ENCODE measurements at places on chromosomes 13 and 19.

- no peak for DNase-seq
- H3K36me3 ChIP-seq: peaks cover 12% of the 10 kb centered on the region
- H3K4me1 ChIP-seq: no peaks in the 10 kb centered on the region
- H3K27ac ChIP-seq: no peak overlapping the region
- H3K27me3 ChIP-seq: no peaks in the 10 kb centered on the region
- no peak overlapping the region for H3K4me3 ChIP-seq
Measured at GRCh38 chr19:43562698-43563241, 12.6 kb downstream of the XRCC1 start.

DNA sequence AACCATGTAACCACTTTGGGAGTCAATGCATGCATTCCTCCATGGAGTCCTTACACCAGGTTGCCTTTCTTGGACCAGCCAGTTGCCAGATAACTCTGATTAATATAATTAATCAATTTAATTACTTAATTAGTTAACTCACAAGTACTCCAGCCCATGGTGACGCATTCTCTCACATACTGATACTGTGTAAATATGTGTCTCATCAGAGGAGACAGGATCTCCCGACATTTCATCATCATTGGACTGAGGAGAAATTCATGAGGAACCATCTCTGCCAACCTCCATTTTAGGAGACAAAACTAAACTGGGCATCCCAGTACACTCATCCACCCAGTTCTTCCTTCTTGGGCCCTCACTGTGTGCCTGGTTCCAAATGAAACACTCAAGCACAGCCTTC lies 6.5 kb upstream of the CASP14 start:
- no peak for DNase-seq
- no peaks in the 10 kb centered on the region for H3K4me1 ChIP-seq
- H3K4me3 ChIP-seq: no peak overlapping the region
- no peaks in the 10 kb centered on the region for H3K36me3 ChIP-seq
- H3K27me3 ChIP-seq: no peaks in the 10 kb centered on the region

GRCh38 chr13:78596736-78597601 lies 6.4 kb downstream of the POU4F1 start:
- H3K4me1 ChIP-seq: peaks cover 7% of the 10 kb centered on the region
- H3K27me3 ChIP-seq: peaks cover 96% of the 10 kb centered on the region
- no peak overlapping the region for H3K27ac ChIP-seq
- H3K36me3 ChIP-seq: no peaks in the 10 kb centered on the region

GRCh38 chr19:46372901-46373490 lies 26.1 kb downstream of the PPP5C start:
- peaks cover 17% of the 10 kb centered on the region for H3K36me3 ChIP-seq
- peak overlapping the region; percentile 51 for H3K27ac ChIP-seq
- peak; percentile 65 for DNase-seq
- H3K4me3 ChIP-seq: no peak overlapping the region
- H3K4me1 ChIP-seq: peaks cover 14% of the 10 kb centered on the region

DNA sequence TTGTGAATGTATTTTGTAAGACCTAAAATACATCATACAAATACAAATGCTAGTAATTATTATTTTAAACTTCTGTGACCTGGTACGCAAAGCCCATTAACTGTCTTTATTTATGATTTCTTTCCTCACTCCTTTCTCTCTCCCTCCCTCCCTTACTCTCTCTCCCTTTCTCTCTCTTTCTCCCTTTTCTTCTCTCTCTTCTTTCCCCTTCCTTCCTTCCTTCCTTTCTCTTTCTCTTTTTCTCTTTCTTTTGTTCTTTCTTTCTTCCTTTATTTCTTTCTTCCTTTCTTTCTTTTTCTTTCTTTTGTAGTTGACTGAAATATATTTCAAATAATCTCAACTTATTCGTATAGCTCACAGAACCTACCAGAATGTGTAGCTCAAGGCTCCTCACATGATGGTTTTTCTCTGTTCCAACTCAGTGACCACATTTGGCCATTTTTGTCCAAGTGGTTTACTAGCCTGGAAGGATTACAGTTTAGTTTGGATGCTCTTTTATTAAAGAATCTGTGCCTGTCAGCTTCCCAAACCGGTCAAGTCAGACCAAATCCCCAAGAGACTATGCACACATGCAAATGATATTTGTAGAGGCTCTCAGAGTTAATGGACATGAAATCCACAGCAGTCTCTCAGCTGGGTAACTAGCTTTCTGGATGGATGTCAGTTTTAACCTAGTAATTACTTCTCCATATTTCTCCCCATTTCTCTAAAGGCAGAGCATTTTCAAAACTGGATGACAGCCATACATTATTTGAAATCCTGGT lies 71.7 kb downstream of the POSTN start:
- no peaks in the 10 kb centered on the region for H3K4me1 ChIP-seq
- H3K27ac ChIP-seq: no peak overlapping the region
- H3K36me3 ChIP-seq: no peaks in the 10 kb centered on the region
- no peak overlapping the region for H3K4me3 ChIP-seq
- DNase-seq: no peak

DNA sequence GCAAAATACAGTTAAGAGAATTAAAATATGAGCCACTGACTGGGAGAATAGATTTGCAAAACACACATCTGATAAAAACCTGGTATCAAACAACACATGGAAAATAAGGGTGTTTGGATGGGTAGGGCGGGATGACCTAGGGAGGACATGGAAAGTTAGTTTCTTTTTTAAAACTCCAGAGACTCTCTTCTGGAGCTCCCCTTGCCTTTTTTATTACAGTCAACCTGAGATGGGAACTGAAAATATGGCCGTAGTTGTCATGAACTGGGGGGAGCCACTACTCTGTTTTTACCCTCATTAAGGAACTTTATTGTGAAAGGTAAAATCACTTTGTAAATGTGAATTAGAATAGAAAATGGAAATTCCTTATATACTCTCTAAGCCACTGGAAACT lies 113.0 kb downstream of the ATP11A start:
- H3K4me1 ChIP-seq: peaks cover 14% of the 10 kb centered on the region
- H3K27me3 ChIP-seq: no peaks in the 10 kb centered on the region
- no peak overlapping the region for H3K27ac ChIP-seq
- H3K36me3 ChIP-seq: peaks cover 38% of the 10 kb centered on the region

DNA sequence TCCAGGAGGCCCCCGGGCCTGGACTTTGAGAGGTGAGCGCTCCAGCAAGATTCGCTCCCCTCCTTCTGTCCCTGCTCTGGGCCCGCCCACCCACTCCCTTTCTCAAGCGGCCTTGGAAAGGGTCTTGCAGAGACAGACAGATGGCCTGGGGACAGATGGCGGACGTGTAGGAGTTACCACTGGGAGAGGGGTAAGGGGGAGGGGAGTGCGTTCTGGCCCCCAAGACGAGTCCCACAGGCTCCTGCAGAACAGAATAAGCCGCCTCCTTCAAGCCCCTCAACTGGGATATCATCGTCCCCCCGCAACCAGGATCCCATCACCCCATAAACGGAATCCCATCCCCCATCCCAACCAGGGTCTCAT lies 3.6 kb upstream of the TNFAIP8L1 start:
- H3K36me3 ChIP-seq: no peaks in the 10 kb centered on the region
- H3K27me3 ChIP-seq: peaks cover 5% of the 10 kb centered on the region
- DNase-seq: no peak
- peaks cover 9% of the 10 kb centered on the region for H3K4me1 ChIP-seq
- H3K4me3 ChIP-seq: peak overlapping the region; percentile 68

- H3K36me3 ChIP-seq: no peaks in the 10 kb centered on the region
- H3K27ac ChIP-seq: no peak overlapping the region
- no peak for DNase-seq
- peaks cover 13% of the 10 kb centered on the region for H3K4me1 ChIP-seq
- no peaks in the 10 kb centered on the region for H3K27me3 ChIP-seq
Measured at GRCh38 chr19:30340771-30341561, 31.2 kb upstream of the ZNF536 start.

GRCh38 chr13:74171641-74172040 lies 37.4 kb upstream of the KLF12 start:
- no peak overlapping the region for H3K27ac ChIP-seq
- no peak overlapping the region for H3K4me3 ChIP-seq
- H3K4me1 ChIP-seq: peaks cover 7% of the 10 kb centered on the region
- H3K27me3 ChIP-seq: no peaks in the 10 kb centered on the region

- H3K27ac ChIP-seq: peak overlapping the region; percentile 99
- H3K27me3 ChIP-seq: no peaks in the 10 kb centered on the region
- peaks cover 29% of the 10 kb centered on the region for H3K36me3 ChIP-seq
- H3K4me3 ChIP-seq: peak overlapping the region; percentile 96
Measured at GRCh38 chr19:54203151-54203611, 2.5 kb downstream of the RPS9 start.

DNA sequence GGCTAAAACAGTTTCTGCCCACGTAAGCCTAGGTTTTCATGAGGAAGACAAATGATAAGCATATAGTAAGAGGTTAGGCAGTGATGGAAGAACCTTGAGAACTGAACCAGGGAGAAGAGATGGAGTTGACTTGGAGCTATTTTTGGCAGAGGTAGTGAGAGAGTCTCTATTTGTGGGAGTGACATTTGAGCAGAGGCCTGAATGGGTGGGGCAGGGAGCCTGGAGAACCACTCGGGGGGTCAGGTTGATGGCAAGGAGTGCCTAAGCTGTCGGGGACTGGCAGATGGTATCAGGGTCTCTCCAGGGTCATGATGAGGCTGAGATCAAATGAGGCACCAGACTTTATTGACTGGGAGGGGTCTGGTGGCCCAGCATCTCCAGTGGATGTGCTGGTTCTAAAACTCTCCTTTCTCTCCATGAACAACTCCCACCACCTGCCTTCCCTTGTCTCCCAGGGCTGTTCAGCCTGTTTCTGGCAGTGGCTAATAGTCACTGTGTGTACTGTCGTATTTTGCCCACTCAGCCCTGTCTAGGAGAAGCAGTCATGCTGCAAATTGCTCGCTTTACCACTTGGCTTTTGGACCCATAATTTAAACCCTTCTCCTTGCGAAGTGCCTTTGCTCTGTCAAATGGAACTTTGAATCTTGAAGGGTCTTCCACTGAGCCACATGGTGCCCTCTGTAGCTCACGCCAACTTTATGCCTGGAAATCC lies 3.6 kb downstream of the MAU2 start:
- peak overlapping the region; percentile 27 for H3K27ac ChIP-seq
- peak overlapping the region; percentile 67 for H3K4me3 ChIP-seq
- H3K4me1 ChIP-seq: peaks cover 13% of the 10 kb centered on the region
- peaks cover 22% of the 10 kb centered on the region for H3K36me3 ChIP-seq

DNA sequence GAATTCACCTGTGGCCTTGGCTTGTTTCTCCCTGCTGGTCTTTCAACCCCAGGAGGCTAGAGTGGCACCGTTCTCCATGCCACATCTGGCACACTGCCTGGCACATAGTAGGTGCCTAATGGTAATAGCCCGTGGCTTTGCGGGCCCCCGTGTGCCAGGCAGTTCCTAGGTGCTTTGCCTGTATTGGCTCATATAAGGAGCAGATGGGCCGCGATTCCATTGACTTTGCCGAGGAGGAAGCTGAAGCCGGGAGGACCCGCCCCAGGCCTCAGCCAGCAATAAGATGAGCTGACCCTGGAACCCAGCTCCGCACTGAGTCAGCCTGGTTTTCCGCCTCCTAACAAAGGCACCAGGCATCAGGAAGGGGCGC lies 807 bp downstream of the PGLYRP1 start:
- no peak for DNase-seq
- no peak overlapping the region for H3K27ac ChIP-seq
- H3K4me1 ChIP-seq: no peaks in the 10 kb centered on the region
- no peaks in the 10 kb centered on the region for H3K27me3 ChIP-seq
- H3K36me3 ChIP-seq: peaks cover 9% of the 10 kb centered on the region
- H3K4me3 ChIP-seq: peak overlapping the region; percentile 51

DNA sequence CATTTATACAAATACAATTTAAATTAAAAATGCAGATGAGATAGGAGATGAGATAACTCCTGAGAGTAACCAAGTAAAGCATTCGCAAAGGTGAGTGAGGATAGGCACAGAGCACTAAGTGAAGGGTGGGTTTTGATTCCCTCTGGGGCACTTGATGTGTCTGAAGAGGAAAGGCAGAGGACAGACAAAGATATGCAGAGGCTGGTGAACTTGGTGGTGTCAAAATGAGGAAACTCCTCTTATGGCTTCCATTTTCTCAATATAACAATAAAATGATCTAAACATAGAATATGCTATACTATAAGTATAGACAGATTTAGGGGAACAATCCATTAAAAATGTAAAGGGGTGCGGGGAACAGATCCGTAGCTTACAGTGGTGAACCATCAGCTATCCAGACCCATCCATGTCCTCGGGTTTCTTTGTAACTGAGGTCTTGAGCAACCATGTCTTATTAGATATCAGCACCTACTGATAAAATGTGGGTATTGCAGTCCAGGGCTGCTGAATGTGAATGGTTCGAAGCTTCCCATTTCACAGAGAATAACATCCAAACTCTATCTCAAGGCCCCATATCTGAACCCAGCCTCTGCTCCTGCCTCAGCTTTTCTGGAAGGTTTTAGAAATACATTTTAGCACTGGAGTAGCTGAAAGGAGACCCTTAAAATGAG lies 73.9 kb upstream of the SLC10A2 start:
- H3K27me3 ChIP-seq: no peaks in the 10 kb centered on the region
- no peaks in the 10 kb centered on the region for H3K36me3 ChIP-seq
- no peak overlapping the region for H3K4me3 ChIP-seq
- H3K4me1 ChIP-seq: peaks cover 5% of the 10 kb centered on the region
- no peak for DNase-seq

GRCh38 chr13:108981407-108981806 lies 352.0 kb downstream of the MYO16 start:
- H3K4me3 ChIP-seq: no peak overlapping the region
- no peaks in the 10 kb centered on the region for H3K27me3 ChIP-seq
- peaks cover 5% of the 10 kb centered on the region for H3K4me1 ChIP-seq
- H3K36me3 ChIP-seq: no peaks in the 10 kb centered on the region
- DNase-seq: no peak
- no peak overlapping the region for H3K27ac ChIP-seq

GRCh38 chr19:41341669-41342490 lies 11.8 kb downstream of the TGFB1 start:
- no peak overlapping the region for H3K27ac ChIP-seq
- no peaks in the 10 kb centered on the region for H3K4me1 ChIP-seq
- H3K36me3 ChIP-seq: no peaks in the 10 kb centered on the region
- no peak overlapping the region for H3K4me3 ChIP-seq

DNA sequence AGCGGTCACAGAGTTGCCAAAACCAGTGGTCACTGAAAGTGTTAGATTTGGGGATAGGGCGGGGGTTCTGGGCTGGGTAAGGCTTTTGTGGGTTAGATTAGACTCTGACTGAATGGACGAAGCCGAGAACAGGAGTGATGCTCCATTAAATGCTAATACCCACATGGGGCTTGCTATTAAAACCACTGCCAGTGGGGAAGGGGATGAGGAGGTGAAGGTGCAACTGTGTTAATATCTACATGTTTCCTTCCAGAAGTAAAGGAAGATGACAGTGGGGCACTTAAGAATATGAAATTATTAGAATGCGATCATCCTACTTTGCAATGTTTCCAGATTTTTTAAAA lies 573 bp upstream of the ZNF614 start:
- H3K4me3 ChIP-seq: peak overlapping the region; percentile 96
- peaks cover 19% of the 10 kb centered on the region for H3K4me1 ChIP-seq
- H3K36me3 ChIP-seq: peaks cover 65% of the 10 kb centered on the region
- no peaks in the 10 kb centered on the region for H3K27me3 ChIP-seq
- no peak for DNase-seq
- H3K27ac ChIP-seq: peak overlapping the region; percentile 98

GRCh38 chr13:33322543-33322809 lies 36.9 kb upstream of the STARD13 start:
- H3K27ac ChIP-seq: no peak overlapping the region
- peaks cover 4% of the 10 kb centered on the region for H3K4me1 ChIP-seq
- no peak overlapping the region for H3K4me3 ChIP-seq
- H3K27me3 ChIP-seq: peaks cover 4% of the 10 kb centered on the region
- H3K36me3 ChIP-seq: no peaks in the 10 kb centered on the region

GRCh38 chr13:27182844-27183497 lies 11.4 kb upstream of the USP12 start:
- peaks cover 6% of the 10 kb centered on the region for H3K27me3 ChIP-seq
- H3K4me3 ChIP-seq: no peak overlapping the region
- H3K27ac ChIP-seq: no peak overlapping the region
- DNase-seq: no peak

- no peaks in the 10 kb centered on the region for H3K27me3 ChIP-seq
- H3K4me1 ChIP-seq: peaks cover 17% of the 10 kb centered on the region
- peak overlapping the region; percentile 20 for H3K27ac ChIP-seq
- H3K36me3 ChIP-seq: no peaks in the 10 kb centered on the region
Measured at GRCh38 chr13:32045982-32046785, 14.6 kb downstream of the FRY start.
